ENCODE measurements at places on chromosomes 5 and 9.
A peak's percentile ranks its signal among the peaks of the same experiment; 100 is the strongest.

- DNase-seq: no peak
Measured at GRCh38 chr5:38414348-38414747, 142.1 kb downstream of the LIFR start.

- peak; percentile 81 for DNase-seq
Measured at GRCh38 chr9:95508968-95509850, 7.6 kb downstream of the PTCH1 start.

DNA sequence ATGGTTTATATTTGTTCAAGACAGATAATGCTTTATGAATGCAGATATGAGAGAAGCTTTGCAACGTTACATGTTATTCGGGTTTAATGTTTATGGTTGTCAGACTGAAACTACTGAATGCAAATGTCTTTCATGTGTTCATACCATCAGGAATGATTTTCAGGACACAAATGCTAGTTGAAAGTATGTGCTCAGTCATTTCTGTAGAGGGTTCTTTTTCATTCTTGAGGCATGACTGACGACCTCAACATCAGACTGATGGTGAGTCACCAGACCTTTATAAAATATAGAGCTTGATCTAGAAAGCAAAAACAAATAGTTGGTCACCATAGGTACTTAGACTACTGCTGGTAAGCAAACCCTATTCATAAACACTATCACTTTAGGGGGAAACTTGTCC lies 287.3 kb upstream of the NUDT12 start:
- peak; percentile 8 for DNase-seq

DNA sequence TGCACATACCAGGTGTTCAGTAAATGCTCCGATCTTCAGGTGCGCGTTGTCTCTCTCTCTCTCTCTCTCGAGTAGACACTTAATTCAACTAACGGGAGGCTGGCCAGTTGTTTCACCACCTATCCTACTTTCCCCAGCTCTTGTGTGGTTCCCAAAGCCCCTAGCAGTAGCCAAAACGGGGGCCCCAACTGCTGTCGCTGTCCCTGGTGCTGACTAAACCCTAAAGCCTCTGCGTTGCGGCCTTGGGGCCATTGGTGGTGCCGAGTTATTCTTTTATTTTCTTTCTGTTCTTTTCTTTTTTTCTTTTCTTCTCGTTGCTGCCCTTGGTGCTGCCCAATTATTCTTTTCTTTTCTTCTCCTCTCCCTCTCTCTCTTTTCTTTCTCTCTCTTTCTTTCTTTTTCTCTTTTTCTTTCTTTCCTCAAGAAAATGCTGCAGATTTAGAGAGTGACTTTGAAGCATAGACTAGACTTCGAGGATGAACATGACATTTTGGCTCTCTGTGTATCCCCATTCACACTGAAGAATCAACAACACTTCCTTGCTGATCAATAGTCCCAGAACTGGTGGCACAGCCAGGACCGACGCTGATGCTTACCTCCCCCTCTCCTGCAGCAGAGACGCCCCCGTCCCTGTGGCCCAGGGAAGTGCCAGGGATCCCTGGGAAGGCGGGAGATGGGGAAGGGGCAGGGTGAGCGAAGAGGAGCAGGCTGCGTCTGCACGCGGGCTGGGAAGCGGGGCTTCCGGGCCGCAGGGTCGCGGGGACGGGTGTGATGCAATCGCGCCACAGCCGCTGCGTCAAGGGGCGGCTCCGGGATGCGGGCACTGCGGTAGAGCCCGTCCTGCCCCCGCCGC lies at the start of gene FBLL1:
Gene FBLL1, plus strand, starts transcription at position 785 of the 853 bp plus-strand sequence. CDS start 200 bp downstream, outside the sequence.
- DNase-seq: peak; percentile 58

DNA sequence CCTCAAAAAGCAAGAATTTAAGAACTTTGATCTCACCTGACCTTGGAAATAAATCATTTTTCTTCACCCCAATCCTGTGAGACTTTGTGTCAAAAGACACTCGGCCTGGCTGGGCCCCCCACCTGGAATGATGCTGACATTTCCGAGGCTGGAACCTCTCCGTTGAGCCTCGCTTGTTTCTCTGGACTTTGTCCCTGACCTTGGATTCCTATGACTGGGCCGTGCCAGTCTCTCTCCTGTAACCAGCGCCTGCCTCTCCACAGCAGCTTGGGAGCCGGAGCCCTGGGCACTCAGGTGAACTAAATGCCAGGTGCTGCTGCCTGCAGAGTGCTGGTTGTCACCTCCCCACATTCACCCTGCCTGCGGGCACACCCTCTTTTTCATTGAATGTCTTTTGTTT lies 62.7 kb downstream of the RETREG1 start:
- DNase-seq: no peak

- no peak for DNase-seq
Measured at GRCh38 chr5:132230871-132231270, 3.2 kb upstream of the P4HA2 start.

All from GM13977 (cell line).